Smooth muscle cell of the umbilical artery (primary cell): ENCODE measurements at places on chromosomes 3 and 15. TPM values are rescaled to one million over a fixed set of nuclear protein-coding genes. Genes with fewer than 3 reads are reported as not detected.

Gene HCN4
- not detected in 2 replicates for total RNA-seq

Gene ZWILCH
- 5.6 and 18.5 TPM in 2 replicates for total RNA-seq

Gene SERF2
- total RNA-seq: 844 and 1,099 TPM in 2 replicates

Gene SIAH2
- total RNA-seq: 31.2 and 40.9 TPM in 2 replicates

Gene ISL2
- total RNA-seq: 1.8 and 2.4 TPM in 2 replicates

Gene CLDN18
- total RNA-seq: not detected in 2 replicates

Gene ZMYND10
- total RNA-seq: 0.30 and 0.88 TPM in 2 replicates

Gene FBXW12
- total RNA-seq: not detected in 2 replicates

Gene CMC1
- total RNA-seq: 2.7 and 3.1 TPM in 2 replicates

Gene CCNL1
- total RNA-seq: 107 and 116 TPM in 2 replicates

Gene PDE12
- 16.6 and 29.8 TPM in 2 replicates for total RNA-seq

Gene HRG
- not detected in 2 replicates for total RNA-seq

Gene CCK
- 0.55 TPM in 1 of 2 replicates, not detected in the other for total RNA-seq

Gene NDN
- total RNA-seq: 62.5 and 94.7 TPM in 2 replicates

Gene DMXL2
- total RNA-seq: 35.8 and 39.2 TPM in 2 replicates

Gene PLA2G4E
- total RNA-seq: not detected in 2 replicates

Gene GOLGA6B
- not detected in 2 replicates for total RNA-seq

Gene KNG1
- total RNA-seq: not detected in 2 replicates

Gene CCNB2
- 4.5 and 18.1 TPM in 2 replicates for total RNA-seq

Gene LRTM1
- not detected in 2 replicates for total RNA-seq

Gene PRRT3
- 2.4 and 3.0 TPM in 2 replicates for total RNA-seq

Gene STAB1
- 1.1 and 1.2 TPM in 2 replicates for total RNA-seq

Gene IQCH
- total RNA-seq: 4.2 and 4.7 TPM in 2 replicates

Gene IMPG2
- 0.28 and 0.59 TPM in 2 replicates for total RNA-seq

Gene FGF12
- total RNA-seq: not detected in 2 replicates

Gene ECE2
- total RNA-seq: not detected in 2 replicates

Gene OR5K2
- not detected in 2 replicates for total RNA-seq

Gene CBLB
- total RNA-seq: 34.1 and 69.9 TPM in 2 replicates

Gene SPINK8
- total RNA-seq: not detected in 2 replicates

Gene PPP1R14D
- not detected in 2 replicates for total RNA-seq

Gene CELF6
- not detected in 2 replicates for total RNA-seq

Gene ROPN1
- total RNA-seq: not detected in 2 replicates

Gene SST
- total RNA-seq: not detected in 2 replicates

Gene CFAP92
- under 0.01 and 0.05 TPM in 2 replicates for total RNA-seq

Gene TGM4
- total RNA-seq: not detected in 2 replicates

Gene ITIH1
- not detected in 2 replicates for total RNA-seq

Gene C3orf85
- not detected in 2 replicates for total RNA-seq

Gene PRR20G
- total RNA-seq: not detected in 2 replicates

Gene CRTC3
- total RNA-seq: 12.8 and 18.5 TPM in 2 replicates

Gene BFSP2
- total RNA-seq: not detected in 2 replicates

Gene MAGEL2
- 2.1 and 3.4 TPM in 2 replicates for total RNA-seq

Gene ZNF385D
- under 0.01 TPM in 1 of 2 replicates, not detected in the other for total RNA-seq

Gene ARIH1
- 22.3 and 51.3 TPM in 2 replicates for total RNA-seq

Gene RAF1
- total RNA-seq: 60.0 and 87.1 TPM in 2 replicates

Gene CRYGS
- total RNA-seq: 1.4 and 2.4 TPM in 2 replicates

Gene ISLR
- 5.3 and 10.4 TPM in 2 replicates for total RNA-seq

Gene PPP4R2
- 82.1 and 124 TPM in 2 replicates for total RNA-seq

Gene CASR
- not detected in 2 replicates for total RNA-seq

Gene GCHFR
- total RNA-seq: 0.60 and 2.4 TPM in 2 replicates

Gene RBMS3
- 46.0 and 75.6 TPM in 2 replicates for total RNA-seq

Gene HOMER2
- total RNA-seq: 3.9 and 6.4 TPM in 2 replicates
